Forelimb muscle (tissue), 1 donor: ENCODE measurements at places on chromosomes 7 and 10.

DNA sequence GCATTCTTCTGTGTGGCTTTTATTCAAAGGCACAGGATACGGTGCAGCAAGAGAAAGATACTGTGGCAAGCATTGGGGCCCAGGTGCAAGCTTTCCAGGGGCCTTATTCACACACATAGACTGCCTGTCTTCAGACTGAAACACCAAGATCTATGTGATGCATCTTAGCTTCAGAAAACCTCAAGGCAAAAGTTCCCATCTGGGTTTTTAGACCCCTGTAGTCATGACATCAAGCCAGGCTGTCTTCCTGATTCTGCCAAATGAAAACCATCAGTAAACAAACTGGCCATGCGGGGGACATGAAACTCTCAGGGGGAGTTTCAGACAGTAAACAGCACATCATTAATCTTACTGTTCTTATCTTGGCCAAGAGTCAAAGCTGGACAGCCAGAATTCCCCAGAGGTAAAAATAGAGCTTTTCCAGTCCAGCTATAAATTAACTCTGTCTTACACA is 9.8 kb downstream of the AGBL3 start:
- no peak for DNase-seq

GRCh38 chr7:158166386-158167340 is 421.0 kb downstream of the PTPRN2 start:
- DNase-seq = no peak

- no peak for DNase-seq
Measured at GRCh38 chr7:138917771-138918170, 63.4 kb downstream of the KIAA1549 start.

GRCh38 chr10:88190540-88191235 is 327.3 kb downstream of the PTEN start:
- DNase-seq = no peak

- DNase-seq = no peak
Measured at GRCh38 chr10:70619271-70620019, 16.9 kb upstream of the PRF1 start.

GRCh38 chr10:4278186-4278585 is 493.2 kb upstream of the KLF6 start:
- no peak for DNase-seq

DNA sequence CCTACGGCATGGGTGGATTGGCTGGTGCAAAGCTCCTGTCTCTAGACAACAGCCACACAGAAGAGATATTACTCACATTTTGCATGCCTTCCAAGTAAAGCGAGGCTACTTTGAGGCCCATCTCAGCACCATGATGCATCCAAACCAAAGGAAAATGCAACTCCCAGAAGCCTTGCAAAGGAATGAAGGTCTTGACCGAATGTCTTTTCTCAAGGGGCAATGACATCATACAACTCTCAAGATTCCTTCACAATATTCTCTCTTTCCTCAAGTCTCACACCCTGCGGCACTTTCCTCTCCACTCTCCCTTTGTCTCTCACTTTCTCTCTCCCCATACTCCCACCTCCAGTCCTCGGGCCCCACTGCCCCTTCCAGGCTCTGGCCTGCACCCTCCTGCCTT is 44.8 kb upstream of the CPXM2 start:
- no peak for DNase-seq

- DNase-seq = no peak
Measured at GRCh38 chr10:98577168-98577567, 130.4 kb upstream of the HPS1 start.

DNA sequence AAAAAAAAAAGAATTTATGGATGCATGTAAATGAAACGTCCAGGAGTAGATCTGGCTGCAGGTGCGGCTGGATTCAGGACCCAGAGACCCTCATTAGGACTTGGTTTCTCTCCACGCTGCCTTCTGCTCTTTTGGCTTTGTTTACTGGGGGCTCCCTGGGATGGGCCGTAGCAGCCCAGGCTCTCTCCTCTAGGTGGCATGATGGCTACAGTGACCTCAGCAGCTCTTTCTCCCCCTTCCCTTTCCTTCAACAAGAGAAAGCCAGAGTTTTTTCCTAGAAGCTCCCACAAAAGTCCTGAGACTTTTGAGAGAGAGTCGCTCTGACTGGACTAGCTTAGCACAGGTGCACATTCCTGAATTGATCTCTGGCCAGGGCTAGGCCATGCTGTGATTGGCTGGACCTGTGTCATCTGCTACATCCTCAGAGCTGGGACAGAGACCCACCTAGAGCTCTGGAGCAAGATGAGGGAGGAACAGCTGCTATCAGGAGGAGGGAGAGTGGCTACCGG is 67.8 kb upstream of the PDCD4 start:
- DNase-seq = no peak

GRCh38 chr10:28291881-28292297 is 11.0 kb downstream of the MPP7 start:
- no peak for DNase-seq

DNA sequence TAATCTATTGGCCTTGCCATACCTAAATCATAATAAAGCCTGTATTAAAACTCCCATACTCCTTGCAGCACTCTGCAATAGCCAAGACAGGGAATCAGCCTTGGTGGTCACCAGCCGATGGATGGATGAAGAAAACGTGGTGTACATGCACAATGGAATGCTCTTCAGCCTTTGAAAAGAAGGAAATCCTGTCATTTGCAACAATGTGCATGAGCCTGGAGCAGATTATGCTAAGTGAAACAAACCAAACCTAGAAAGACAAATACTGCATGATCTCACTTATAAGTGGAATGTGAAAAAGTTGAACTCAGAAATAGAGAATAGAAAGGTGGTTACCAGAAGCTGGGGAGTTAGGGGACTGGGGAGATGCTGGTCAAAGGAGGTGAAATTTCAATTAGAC is 218.5 kb downstream of the GRID1 start:
- DNase-seq = no peak

- no peak for DNase-seq
Measured at GRCh38 chr7:151047976-151048815, at the start of gene ASIC3. ASIC3 (plus strand) TSS chr7:151048531; CDS start chr7:151048886, 355 bp downstream.

GRCh38 chr7:157909370-157909769 is 572.6 kb downstream of the DNAJB6 start:
- no peak for DNase-seq

GRCh38 chr10:32376097-32376496 is 29.1 kb upstream of the EPC1 start:
- no peak for DNase-seq

GRCh38 chr7:119964065-119964464 is 308.9 kb upstream of the KCND2 start:
- no peak for DNase-seq

DNA sequence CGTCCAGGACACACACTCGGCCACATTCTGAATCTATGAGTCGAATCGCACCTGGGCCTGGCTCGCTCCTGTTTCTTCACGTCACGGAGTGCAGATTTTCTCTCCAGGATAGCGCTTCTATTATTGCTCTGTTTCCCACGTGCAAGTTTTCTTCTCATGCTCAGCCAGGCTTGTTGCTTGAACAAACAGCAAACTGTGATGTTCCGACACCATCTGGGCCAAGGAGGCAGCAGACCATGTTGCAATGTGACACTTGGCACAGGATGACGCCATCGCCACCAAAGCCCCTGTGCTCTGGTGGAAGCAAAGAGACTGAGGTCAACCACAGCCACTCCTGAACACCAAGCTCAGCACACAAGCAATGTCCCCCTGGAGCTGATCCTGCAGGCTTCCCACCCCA is 507.1 kb upstream of the ADARB2 start:
- no peak for DNase-seq

- DNase-seq = no peak
Measured at GRCh38 chr7:140440593-140440992, 36.7 kb downstream of the RAB19 start.

- DNase-seq = no peak
Measured at GRCh38 chr7:56091591-56091990, 1.2 kb downstream of the PHKG1 start.

DNA sequence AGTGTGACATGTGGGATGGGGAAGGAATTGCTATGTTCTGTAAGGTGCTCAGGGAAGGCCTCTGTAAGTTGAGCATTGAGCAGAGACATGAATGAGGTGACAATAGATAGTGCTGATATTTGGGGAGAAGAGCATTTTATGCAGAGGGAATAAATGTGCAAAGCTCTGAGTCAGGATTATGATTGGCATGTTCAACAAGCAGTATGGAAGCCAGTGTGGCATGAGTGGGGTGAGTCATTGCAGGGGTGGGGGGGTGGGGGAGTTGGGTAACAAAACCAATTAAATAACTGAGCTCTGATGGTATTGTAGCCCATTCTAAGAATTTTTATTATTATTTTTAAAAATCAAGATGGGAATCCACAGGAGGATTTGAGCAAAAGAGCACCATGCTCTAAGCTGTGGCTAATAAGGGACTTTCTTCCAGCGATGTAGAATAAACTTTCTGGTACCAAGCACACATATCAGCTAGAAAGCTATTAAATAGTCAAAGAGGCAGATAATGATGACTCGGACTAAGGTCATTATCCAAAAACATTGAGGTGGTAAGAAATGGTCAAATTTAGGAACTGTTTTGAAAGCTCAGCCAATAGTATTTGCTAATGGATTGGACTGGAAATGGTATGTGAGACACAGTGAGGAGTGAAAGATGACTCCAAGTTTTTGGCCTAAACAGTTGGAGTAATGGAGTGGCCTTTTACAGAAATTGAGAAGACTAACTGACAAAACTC is 96.4 kb downstream of the PRKG1 start:
- DNase-seq = no peak

- DNase-seq = no peak
Measured at GRCh38 chr10:114753126-114753525, 68.5 kb upstream of the FHIP2A start.

GRCh38 chr7:94998266-94999068 is 91.1 kb downstream of the PPP1R9A start:
- DNase-seq = no peak

DNA sequence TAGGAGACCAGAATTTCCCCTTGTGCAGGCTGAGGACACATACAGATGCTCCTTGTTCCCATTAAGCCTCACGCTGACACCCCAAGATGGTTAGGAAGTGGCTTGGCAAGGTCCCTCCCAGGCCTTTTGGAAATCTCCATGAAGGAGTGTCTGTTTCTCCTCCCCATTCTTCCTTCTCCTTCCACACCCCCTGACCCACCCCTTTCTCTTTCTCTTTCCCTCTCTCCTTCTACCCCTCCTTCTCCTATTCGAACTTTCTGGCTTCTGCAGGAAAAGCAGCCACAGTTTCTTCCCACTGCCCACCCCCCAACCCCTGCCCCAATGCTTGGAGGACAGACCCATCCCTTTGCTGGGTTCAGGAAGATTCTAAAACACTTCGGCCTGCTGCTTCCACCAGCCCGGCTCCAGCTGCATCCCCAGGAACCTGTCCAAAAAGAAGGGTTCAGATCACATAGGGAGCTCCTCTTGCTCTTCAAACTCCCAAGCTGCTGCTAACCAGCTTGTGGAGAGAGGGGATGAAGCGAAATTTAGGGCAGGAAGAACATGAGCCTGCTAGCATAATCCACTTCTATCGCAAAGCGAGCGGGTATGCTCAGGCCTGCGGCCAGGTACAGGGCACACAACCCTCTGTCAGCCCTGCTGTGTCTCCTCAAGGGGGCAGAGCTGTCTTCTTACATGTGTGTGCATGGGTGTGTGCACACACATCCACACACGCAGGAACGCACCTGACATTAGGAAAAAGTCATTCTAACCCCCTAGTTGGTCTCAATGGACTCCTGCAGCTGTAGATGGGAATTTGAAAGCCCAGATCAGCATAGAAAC is 80.4 kb downstream of the PPP1R3C start:
- no peak for DNase-seq

- no peak for DNase-seq
Measured at GRCh38 chr7:18288322-18289037, 207.1 kb upstream of the HDAC9 start.

- DNase-seq = no peak
Measured at GRCh38 chr7:30562498-30562897, 32.2 kb upstream of the GARS1 start.

- DNase-seq = no peak
Measured at GRCh38 chr7:34034728-34035127, 129.4 kb downstream of the BMPER start.

GRCh38 chr7:54833001-54833467 is 74.0 kb upstream of the SEC61G start:
- DNase-seq = no peak

GRCh38 chr7:24756545-24757352 is 515 bp downstream of the GSDME start:
- DNase-seq = no peak

DNA sequence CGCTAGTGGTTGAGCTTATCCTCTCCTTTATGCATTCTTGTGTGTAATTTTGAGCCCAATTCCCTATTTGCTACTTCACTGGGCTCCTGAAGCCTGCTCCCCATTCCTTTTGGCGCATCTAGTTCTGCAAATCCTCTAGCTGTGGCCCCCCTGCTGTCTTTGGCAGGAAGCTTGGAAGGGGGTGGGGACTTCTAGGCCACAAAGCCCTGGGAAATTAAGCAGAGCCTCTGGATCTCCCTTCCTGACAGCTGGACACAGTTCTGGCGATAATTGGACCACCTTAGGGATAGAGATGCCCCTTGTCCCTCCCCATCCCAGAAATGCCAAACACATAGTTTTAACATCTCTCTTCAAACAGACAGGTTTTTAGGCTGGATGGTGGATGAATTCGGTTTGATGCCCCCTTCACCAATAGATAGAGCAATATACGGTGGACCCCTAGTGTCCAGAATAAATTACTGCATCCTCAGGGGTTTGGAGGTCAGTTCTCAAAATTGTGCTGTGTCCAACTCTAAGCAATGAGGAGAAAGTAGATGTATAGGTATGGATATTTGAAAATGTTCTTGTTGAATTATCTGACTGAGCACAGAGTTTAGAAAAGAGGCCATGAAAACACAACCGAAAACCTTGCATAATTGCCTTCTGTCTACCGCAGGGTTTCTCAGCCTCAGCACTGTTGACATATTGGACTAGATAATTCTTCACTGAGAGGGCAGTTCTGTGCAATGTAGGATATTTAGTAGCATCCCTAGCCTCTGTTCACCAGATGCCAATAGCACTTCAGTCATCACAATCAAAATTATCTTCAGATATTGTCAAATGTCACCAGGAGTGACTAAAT is 75.5 kb downstream of the PAPSS2 start:
- DNase-seq = peak; percentile 22

GRCh38 chr10:65419629-65420028 is 1506.2 kb upstream of the LRRTM3 start:
- no peak for DNase-seq

- DNase-seq = no peak
Measured at GRCh38 chr7:16420329-16420648, 1.0 kb downstream of the CRPPA start.

DNA sequence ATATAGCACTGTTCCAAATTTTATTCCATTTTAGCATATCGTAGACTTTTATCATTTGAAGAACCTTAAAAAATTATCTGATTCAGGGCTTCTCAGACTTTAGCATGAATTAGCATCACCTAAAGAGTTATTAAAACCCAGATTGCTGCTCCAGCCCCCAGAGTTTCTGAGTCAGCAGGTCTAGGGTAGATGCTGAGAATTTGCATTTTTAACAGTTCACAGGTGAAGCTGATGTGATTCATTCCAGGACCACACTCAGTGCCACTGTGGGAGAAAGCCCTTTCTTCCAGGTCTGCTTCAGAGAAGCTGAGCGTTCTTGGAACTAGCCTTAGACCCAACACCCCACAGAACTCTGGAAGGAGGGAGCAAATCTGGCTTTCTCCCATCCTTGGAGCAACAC is 174.1 kb upstream of the YAE1 start:
- no peak for DNase-seq
